ENCODE measurements at places on chromosomes 1 and 21.

DNA sequence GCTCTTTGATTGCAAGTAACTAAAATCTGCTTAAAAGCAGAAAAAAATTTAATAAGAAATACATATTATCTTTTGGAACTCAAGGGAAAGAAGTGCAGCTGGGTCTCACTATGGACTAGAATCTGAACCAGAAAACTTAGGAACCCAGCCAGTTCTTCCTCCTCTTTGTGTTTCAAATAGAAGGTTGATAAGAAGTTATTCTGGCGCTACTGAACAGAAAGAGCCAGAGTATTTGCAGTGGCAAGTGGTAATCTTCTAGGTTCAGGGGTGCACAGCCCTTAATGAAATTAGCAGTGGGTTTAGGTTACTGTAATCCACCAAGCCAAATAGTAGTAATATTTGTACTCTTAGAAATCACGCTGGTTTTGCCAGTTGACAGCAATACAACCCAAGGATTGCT lies 28.5 kb downstream of the BTBD8 start:
- no peak for DNase-seq

GRCh38 chr1:20702416-20702815 lies 15.4 kb downstream of the KIF17 start:
- DNase-seq, result no peak

GRCh38 chr21:18725653-18726052 lies 322.1 kb upstream of the TMPRSS15 start:
- no peak for DNase-seq

- no peak for DNase-seq
Observed at GRCh38 chr1:113978863-113979702, at the start of gene OLFML3. Gene OLFML3 (plus strand): TSS chr1:113979474. CDS start chr1:113979517, 43 bp downstream.

DNA sequence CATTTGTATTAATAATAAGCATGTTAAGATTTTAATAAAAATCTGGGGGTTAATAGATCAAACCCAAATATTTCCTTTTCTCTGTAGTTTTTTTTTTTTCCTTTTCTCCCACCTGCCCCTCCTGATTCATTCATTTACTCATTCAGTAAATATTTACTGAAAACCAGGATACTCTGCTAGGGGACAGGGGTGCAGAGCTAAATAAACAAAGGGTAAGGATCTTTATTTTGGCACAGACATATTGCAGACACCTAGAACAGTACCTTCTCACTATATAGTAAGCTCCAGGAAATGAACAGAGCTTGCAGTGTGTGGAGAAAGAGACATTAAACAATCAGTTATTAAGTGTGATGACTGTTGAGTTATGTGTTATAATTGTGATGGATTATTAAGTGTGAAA lies 60.9 kb downstream of the AK5 start:
- no peak for DNase-seq

DNA sequence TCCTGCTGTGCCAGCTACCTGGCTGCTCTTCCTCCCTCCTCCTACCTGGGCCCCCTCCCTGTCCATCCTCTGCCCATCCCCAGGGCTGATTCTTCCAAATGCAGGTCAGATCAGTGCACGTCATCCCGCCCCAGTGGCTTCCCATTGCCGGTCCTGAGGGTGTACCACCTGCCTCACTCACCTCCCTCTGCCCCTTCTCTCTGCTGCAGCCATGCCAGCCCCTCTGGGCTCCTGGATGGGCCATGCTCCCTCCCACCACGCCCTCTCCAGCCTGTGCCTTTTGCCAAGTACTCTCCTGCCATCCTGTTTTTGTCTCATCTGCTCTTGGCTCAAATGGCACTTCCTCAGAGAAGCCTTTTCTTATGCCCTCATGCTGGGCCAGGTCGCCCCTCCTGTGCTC lies 95.8 kb downstream of the ARHGEF10L start:
- DNase-seq, result no peak

GRCh38 chr1:12296623-12297022 lies 66.8 kb downstream of the VPS13D start:
- no peak for DNase-seq

DNA sequence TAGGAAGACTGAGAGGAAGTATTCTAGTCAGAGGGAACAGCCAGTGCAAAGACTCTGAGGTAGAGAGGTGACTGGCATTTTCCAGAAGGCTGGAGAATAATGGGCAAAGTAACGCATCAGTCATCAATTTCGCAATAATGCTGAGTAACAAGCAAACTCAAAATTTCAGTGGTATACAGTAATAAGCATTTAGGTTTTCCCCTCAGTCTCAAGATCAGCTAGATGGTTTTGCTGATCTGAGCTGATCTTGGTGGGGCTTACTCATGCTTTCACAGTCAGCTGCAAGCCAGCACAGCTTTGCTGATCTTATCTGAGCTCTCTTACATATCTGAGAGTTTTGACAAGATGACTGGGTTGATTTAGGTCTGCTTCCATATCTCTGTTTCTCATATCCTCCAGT lies 108.7 kb downstream of the TSEN15 start:
- DNase-seq, result no peak

DNA sequence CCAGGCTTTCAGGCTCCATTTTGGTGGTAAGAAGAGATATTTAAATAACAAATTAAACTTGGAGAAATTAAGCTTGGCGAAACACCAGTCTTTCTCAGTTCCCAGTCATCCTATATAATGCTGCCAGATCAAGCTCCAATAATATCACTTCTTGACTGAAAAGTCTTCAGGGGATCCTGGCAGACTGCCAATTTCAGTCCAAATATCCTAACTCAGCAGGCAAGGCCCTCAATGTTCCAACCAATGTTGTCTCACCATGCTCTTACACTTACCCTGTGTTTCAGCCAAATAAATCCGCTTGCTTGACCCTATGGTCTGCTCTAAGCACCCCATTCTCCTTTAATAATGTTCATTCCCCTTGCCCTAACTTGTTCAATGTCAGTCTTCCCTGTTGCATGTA lies 39.9 kb upstream of the BCL10 start:
- DNase-seq, result no peak

GRCh38 chr1:47881505-47882442 lies 115.4 kb downstream of the TRABD2B start:
- no peak for DNase-seq

- DNase-seq, result no peak
Observed at GRCh38 chr1:193661385-193661784, 475.0 kb upstream of the B3GALT2 start.

Data from activated gamma-delta T cell treated with anti-CD3 and anti-CD28 coated beads, Interleukin-2, amount 50 U/mL, for 16 hours (primary cell).